ENCODE measurements at places on chromosomes 13 and 19.

- H3K4me1 ChIP-seq, result no peaks in the 10 kb centered on the region
- no peak overlapping the region for H3K27ac ChIP-seq
- no peak overlapping the region for H3K4me3 ChIP-seq
- DNase-seq, result peak; percentile 20
- no peaks in the 10 kb centered on the region for H3K27me3 ChIP-seq
Observed at GRCh38 chr13:56317841-56318240, 822.9 kb upstream of the PRR20A start.

GRCh38 chr13:30341815-30342570 lies 34.6 kb upstream of the KATNAL1 start:
- peak; percentile 85 for DNase-seq
- no peaks in the 10 kb centered on the region for H3K27me3 ChIP-seq

GRCh38 chr19:38210458-38210987 lies 13.5 kb downstream of the DPF1 start:
- H3K27ac ChIP-seq, result no peak overlapping the region
- peaks cover 81% of the 10 kb centered on the region for H3K27me3 ChIP-seq
- peak; percentile 95 for DNase-seq

DNA sequence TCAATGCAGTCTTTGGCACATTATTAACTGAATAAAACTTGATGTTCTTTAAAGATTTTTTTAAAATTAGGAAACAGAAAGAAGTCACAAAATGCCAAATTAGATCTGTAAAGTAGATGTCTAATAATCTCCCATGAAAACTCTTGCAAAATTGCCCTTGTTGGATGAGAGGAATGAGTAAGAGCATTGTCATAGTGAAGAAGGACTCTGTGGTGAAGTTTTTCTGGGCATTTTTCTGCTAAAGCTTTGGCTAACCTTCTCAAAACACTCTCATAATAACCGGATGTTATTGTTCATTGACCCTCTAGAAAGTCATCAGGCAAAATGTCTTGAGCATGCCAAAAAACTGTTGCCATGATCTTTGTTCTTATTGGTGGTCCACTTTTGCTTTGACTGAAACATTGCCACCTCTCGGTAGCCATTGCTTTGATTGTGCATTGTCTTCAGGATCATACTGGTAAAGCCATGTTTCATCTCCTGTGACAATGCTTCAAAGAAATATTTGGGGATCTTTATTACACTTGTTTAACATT lies 549.3 kb downstream of the LIG4 start:
- no peak overlapping the region for H3K4me3 ChIP-seq
- DNase-seq, result no peak
- H3K4me1 ChIP-seq, result no peaks in the 10 kb centered on the region
- no peaks in the 10 kb centered on the region for H3K36me3 ChIP-seq
- no peaks in the 10 kb centered on the region for H3K27me3 ChIP-seq

GRCh38 chr19:2815923-2816322 lies 3.7 kb upstream of the ZNF554 start:
- H3K4me3 ChIP-seq, result no peak overlapping the region
- H3K4me1 ChIP-seq, result peaks cover 7% of the 10 kb centered on the region
- H3K36me3 ChIP-seq, result peaks cover 33% of the 10 kb centered on the region
- no peak overlapping the region for H3K27ac ChIP-seq

- peaks cover 5% of the 10 kb centered on the region for H3K36me3 ChIP-seq
- H3K27me3 ChIP-seq, result no peaks in the 10 kb centered on the region
- DNase-seq, result peak; percentile 77
- no peak overlapping the region for H3K4me3 ChIP-seq
- no peaks in the 10 kb centered on the region for H3K4me1 ChIP-seq
- H3K27ac ChIP-seq, result no peak overlapping the region
Observed at GRCh38 chr19:51097166-51097738, 11.0 kb downstream of the CTU1 start.

All from stomach (tissue), 19 donors.